ENCODE measurements at places on chromosomes 11 and 22.

- no peak for DNase-seq
Measured at GRCh38 chr22:27919942-27920755, 1.1 kb upstream of the PITPNB start.

DNA sequence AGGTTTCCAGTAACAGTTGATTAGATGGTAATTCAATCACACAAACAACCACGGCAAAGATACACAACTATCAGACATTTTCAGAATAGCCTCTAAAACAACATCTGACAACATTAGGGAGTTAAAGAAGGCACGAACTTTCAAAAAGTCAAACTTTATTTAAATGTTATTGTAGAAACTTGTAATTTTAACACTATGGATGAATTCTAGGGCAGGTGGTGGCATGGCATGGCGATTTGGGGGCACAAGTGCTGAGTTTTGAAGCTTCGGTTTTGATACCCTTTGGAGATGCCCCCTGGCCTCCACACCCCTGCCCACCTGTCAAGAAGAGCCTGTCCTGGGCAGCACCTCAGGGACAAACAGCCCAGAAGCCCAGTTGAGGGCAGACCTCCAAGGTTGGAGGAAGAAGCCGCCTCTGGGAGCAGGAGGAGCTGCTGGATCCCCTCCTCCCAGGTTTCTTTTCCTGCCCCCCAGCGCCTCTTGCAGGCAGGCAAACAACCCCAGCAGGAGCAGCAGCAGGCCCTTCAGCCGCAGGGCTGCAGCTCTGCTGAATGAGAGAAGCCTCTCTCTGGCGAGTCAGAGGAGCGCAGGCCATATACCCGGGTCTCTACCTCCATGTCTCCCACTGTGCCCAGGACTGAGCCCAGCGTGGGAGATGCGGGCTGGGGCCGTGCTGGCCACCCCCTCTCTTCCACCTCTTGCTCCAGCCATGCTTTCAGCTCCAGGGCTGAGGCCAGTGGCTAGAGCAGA lies 102.1 kb upstream of the IGLL5 start:
- no peak for DNase-seq

DNA sequence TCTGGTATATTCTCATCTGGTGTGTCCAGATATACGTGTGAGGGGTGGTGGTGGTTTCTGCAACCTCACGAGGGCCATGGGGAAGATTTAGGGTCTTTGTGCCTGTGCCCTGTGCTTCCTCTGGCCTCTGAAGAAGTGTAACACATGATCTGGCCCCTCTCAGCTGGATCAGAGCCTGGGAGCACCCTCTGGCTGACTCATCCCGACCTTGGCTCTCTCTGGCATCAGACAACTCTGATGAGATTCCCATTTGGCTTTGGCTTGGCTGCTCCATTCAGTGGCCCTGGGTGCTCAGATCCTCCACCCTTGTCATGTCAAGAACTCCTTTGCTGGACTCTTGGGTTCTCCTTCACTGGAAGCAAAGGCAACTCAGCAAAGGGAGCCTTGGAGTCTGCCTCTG lies 45.2 kb downstream of the RASSF10 start:
- DNase-seq = no peak

DNA sequence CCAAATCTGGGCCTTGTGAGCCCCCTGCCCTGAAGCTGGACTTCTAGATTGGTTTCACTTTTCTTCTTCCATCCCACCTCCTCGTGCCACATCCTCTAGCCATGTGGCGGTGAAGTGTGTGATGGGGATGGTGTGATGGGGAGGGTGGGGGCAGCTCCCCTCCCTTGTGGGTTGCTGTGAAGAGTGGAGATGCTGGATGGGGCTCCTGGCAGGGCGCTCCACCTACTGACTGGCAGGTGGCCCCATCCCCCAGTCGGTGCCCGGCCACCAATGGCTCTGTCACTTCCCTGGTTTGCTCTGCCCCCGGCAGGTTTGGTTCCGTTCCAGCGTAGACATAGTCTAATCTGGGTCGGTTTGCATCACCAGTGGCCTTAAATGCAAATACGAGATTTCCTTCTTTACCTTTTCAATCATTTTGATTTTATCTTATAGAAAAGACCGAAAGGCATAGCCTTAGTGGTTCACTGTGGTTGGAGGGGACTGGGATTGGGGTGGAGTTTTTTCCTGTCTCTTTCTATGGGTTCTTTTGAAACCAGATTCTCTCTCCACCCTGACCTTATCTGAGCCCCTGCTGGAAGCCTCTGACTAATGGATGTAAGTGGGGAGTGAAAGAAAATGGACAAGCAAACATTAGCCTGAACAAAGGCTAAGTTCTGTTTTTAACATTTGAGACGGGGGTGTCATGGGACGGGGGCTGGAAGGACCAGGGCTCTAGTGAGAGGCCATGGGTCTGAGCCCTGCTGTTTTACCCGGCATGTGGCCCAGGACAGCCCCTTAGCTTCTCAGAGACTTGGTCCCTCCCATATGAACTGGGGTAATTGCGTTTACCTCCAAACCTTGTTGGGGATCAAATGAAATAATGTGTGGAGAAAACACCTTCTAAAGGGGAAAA lies 149.3 kb downstream of the CACNA1I start:
- no peak for DNase-seq

DNA sequence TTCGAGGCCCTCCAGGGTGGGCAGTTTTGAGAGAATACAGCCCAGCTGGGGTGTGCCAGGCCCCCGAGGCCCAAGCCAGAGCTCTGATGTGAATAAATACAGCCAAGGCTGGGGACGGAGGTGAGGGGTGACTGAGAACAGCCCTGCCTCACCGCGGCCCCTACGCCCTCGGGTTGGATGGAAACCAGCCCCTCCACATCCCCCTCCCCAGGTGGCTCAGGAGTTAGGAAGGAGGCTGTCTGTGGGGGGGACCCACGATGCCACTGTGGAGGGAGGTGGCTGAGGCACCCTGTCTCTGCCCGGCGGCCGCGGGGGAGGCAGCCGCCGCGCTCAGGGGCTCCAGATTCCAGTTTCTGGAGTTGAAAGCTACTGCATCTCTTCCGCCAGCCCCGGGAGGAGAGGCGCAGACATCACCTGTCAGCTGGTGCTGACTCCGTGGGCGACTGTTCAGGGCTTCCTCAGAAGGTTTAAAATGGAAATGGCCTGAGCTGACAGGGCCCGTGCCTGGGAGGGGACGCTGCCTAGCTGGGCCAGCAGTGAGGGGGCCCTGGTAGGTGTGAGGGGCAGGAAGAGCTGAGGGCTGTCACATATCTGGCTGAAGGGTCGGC lies 1.4 kb downstream of the FLRT1 start:
- DNase-seq = no peak

- peak; percentile 33 for DNase-seq
Measured at GRCh38 chr11:76629853-76630599, 40.5 kb downstream of the LRRC32 start.

DNA sequence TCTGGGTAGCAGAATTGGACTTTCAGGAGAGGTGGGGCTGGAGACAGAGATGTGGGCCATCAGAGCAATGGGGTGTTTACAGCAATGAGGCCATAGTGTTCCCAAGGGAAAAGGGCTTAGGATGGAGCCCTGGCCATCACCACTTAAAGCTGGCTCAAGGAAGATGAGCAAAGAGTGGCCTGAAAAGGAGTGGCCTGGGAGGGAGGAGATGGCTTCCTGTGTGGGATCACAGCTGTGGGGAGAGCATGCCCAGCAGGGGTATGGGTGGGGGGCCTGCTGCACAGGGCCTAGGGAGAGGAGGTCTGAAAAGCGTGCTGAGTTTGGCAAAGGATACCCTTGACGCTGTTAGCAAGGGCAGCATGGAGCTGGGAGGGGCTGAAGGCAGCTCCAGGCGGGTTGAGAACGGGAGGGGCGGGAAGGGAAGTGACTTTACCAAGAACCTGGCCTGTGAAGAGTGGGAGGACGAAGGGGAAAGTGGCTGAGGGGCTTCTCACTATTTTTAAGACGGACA lies 13.9 kb downstream of the LRRC32 start:
- no peak for DNase-seq

- no peak for DNase-seq
Measured at GRCh38 chr22:35808377-35808776, 90.7 kb downstream of the APOL5 start.

DNA sequence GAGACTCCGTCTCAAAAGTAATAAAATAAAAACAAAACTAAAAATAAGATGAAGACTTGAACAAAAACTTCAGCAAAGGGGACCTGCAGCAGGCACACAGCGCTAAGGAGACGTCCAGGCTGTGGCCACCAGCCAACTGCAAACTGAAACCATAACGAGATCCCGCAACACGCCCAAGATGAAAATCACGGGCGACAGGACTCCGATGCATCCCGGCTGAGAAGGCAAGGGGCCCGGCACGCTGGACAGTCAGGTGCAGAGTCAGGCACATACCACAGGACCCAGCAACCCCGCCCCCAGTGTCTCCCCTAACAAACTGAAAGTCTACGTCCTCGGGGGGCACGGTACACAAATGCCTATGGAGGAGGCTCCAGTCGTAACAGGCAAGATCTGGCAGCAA lies 9.2 kb downstream of the HRAS start:
- no peak for DNase-seq

DNA sequence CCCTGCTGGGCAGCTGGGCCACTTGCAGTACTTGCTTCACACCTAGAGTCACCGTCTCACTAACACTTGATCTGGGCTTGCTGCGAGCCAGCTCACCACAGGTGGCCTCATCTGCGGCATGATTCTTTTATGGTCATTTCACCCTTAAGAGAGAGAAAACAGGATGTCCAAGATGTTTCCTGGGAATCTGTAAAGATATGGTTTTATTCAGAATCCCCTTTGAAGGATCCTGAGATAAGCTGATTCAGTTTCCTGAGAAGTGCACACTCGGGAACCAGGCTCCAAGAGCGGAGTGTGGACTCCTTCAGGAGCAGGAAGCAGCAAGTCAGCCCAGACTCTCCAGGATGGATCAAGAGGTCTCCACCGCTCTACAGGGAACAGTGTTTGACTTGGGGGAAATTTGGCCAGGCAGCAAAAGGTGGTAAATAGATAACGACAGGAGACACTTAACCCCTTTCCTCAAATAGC lies 21.8 kb upstream of the TP53AIP1 start:
- no peak for DNase-seq

GRCh38 chr11:132278801-132279574 lies 908.6 kb downstream of the NTM start:
- peak; percentile 9 for DNase-seq

DNA sequence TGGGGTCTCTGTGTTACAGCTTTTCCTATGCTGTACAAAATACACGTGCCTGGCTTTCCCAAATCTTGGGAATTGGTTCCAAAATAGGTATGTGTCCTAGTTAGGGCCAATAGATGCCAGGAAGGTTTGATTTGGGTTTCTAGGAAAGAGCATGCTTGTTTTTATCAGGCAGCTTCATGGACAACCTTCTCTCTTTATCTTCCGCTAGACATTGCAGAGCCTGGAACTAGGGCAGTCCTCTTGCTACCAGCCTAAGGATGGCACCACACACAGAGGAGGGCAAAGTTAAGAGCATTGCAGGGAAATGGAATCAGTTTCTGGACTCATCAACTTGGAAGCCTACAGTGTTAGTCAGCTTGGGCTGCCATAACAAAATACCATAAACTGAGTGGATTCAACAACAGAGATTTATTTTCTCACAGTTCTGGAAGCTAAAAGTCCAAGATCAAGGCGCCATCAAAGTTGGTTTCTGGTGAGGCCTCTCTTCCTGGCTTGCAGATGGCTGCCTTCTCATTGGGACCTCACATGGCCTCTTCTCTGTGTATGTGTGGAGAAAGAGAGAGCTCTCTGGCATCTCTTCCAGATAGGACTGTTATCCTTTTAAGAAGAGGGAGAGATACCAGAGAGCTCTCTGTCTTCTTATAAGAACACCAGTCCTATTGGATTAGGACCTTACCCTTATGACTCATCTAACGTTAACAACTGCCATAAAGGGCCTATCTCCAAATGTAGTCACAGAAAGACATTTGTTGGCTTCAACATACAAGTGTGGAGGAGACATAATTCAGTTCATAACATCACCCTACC lies 27.3 kb upstream of the CREB3L1 start:
- DNase-seq = no peak

DNA sequence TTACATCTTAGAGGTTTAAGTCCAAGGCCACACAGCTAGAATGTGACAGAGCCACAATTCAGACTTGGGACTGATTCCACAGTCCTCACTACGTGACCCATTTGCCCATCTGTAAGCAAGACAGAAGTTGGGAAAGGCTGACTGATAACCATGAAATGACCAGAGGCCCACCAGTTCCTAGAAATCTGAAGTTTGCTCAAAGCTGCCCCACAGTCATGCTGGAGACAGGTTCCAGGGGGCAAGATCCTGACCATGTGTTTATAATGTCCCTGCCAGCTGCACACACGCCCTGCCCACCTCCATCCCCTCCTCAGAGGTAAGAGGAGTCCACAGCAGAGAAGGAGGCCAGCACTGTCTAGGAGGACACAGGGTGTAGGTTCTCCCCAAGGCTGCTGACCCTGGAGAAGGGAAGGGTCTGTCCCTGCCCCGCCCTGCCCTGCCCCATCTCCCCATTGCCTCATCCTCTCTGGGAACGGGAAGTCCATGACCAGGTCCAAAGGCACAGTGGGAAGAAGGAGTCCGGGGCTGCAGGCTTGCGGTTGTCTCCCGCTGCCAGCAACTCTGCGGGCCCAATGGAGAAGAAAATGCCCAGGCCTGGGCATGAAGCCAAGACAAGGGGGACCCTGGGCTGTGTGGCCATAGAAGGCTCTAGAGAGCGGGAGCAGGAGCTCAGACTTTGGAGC lies 11.9 kb upstream of the OAF start:
- no peak for DNase-seq

- no peak for DNase-seq
Measured at GRCh38 chr22:24409707-24410106, 17.7 kb upstream of the ADORA2A start.

DNA sequence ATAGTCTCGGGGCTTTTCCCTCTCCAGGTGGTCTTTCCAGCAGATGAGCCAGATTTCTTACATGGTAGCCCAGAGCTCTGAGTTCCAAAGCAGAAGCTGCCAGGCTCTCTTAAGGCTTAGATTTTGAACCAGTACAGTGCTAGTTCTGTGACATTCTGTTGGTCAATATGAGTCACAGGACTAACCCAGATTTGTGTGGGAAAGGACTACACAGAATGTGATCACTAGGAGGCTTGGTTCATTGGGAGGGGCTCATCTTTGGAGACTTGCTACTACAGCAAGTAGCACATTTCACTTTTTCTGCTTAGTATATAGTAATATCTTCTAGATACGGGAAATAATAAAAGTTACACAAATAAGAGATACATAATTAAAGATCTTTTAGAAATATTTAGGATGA lies 24.1 kb downstream of the RNF214 start:
- no peak for DNase-seq

DNA sequence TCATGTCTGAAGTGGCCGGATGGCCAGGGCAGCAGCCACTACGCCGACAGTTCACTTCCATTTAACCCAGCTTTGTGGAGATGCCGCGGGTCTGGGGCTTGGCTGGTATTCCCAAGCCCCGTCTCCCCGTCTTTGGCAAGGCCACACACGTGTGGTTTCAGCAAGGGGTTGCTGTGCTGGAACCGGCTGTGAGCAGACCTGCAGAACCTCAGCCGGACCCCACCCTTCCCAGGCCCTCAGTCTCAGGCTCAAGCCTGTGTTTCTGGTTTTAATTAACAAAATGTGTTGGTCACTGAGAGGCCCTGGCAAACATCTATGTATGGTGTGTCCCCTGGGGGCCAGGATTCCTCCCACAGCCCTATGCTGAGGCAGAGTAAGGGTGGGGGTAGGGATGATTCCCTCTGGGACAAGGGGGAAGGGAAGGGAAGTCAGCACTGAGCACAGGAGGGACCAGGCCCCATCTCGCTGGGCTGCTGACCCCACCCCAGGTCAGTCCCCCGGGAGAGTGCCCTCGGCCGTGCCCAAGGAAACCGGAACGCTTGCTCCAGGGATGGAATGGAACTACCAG lies 9.3 kb downstream of the OSBPL5 start:
- DNase-seq = no peak

GRCh38 chr11:73344191-73344607 lies 32.0 kb upstream of the RELT start:
- no peak for DNase-seq

- DNase-seq = no peak
Measured at GRCh38 chr11:48014917-48015316, 34.6 kb downstream of the PTPRJ start.
